ENCODE measurements at places on chromosomes 1 and 21. TPM values are rescaled to one million over a fixed set of nuclear protein-coding genes. Genes with fewer than 3 reads are reported as not detected.

DNA sequence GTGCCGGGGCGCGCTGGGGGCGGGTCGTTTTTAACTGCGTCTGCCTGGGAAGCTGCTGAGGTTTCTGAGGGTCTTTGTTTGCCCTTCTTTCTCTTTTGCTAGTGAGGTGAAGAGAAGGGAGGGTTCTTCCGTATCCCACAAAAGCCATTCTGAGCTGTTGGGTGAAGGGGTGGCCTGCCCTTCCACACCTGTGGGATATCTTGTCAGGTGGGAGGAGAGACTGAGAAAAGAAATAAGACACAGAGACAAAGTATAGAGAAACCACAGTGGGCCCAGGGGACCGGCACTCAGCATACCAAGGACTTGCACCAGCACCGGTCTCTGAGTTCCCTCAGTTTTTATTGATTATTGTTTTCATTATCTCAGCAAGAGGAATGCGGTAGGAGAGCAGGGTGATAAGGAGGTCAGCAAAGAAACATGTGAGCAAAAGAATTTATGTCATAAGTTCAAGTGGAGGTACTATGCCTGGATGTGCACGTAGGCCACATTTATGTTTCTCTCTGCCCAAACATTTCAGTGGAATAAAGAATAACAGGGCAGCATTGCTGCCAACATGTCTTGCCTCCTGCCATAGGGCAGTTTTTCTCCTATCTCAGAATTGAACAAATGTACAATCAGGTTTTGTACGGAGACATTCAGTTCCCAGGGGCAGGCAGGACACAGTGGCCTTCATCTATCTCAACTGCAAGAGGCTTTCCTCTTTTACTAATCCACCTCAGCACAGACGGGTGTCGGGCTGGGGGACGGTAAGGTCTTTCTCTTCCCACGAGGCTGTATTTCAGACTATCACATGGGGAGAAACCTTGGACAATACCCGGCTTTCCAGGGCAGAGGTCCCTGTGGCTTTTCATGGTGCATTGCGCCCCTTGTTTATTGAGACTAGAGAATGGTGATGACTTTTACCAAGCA is 972 bp downstream of the PGBD2 start:
- H3K27me3 ChIP-seq = no peaks in the 10 kb centered on the region
- no peaks in the 10 kb centered on the region for H3K4me1 ChIP-seq
- H3K4me3 ChIP-seq = peak overlapping the region; percentile 64
- peak overlapping the region; percentile 92 for H3K27ac ChIP-seq

GRCh38 chr1:22875841-22876240 is 96.8 kb downstream of the LACTBL1 start:
- DNase-seq = no peak
- no peak overlapping the region for H3K4me3 ChIP-seq

GRCh38 chr1:97088391-97088790 is 366.8 kb downstream of the PTBP2 start:
- no peaks in the 10 kb centered on the region for H3K27me3 ChIP-seq
- H3K36me3 ChIP-seq = no peaks in the 10 kb centered on the region
- H3K4me1 ChIP-seq = no peaks in the 10 kb centered on the region

DNA sequence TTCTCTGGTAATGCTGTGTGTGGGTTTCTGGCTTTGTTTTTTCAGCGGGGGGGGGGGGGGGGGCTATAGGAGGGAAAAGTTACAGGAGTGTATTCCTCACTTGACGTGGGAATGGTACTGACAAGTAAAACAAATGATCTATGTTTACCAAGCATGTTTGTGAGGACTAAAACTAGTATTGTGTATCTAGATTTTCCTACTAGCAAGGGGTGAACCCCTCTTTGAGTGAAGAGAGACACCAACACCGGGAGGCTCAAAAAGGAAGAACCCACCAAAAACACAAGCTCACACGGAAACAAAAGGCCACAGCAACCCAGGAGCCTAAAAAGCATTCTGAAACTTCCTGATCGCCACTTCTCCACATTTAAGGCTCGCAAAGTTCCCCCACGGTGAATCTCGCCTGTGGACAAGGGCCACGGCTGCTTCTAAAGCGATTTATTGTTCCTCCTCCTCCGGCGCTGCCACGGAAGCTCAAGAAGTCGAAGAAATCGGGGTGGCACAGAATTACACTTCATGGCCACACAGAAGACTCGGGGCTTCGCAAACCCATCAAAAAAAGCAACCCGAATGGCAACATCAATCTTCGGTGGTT is 703 bp downstream of the PUM1 start:
- DNase-seq = no peak
- H3K4me1 ChIP-seq = no peaks in the 10 kb centered on the region
- peak overlapping the region; percentile 94 for H3K27ac ChIP-seq

DNA sequence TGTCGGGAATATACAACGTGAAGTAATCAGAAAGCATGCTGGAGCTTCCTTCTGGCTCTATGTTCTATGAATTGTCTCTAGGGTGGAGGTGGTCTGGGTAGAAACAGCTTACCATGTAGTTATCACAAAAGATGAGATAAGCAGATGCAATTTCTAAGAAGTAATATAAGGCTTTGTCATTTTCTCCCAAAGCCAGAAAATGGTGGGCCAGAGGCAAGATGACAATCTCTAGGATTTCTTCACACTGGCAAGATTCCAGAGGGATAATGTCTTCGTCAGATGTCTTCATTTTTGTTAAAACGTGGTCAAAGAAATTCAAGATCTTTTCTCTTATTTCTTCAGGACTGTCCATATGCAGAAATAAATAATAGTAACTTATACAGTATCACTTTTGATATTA is 77.7 kb downstream of the ADCY10 start:
- no peaks in the 10 kb centered on the region for H3K27me3 ChIP-seq
- no peak for DNase-seq
- H3K4me1 ChIP-seq = no peaks in the 10 kb centered on the region
- no peaks in the 10 kb centered on the region for H3K36me3 ChIP-seq

GRCh38 chr21:35563885-35564451 is 496.4 kb downstream of the SETD4 start:
- DNase-seq = no peak
- H3K27ac ChIP-seq = no peak overlapping the region
- H3K4me3 ChIP-seq = no peak overlapping the region
- H3K4me1 ChIP-seq = no peaks in the 10 kb centered on the region

- no peaks in the 10 kb centered on the region for H3K36me3 ChIP-seq
- no peaks in the 10 kb centered on the region for H3K27me3 ChIP-seq
- peaks cover 6% of the 10 kb centered on the region for H3K4me1 ChIP-seq
- peak; percentile 79 for DNase-seq
- H3K27ac ChIP-seq = peak overlapping the region; percentile 4
Observed at GRCh38 chr1:43836267-43836951, 97.2 kb upstream of the ARTN start.

GRCh38 chr21:46152927-46153246 is 2.5 kb downstream of the FTCD start:
- H3K4me3 ChIP-seq = no peak overlapping the region
- no peaks in the 10 kb centered on the region for H3K4me1 ChIP-seq

DNA sequence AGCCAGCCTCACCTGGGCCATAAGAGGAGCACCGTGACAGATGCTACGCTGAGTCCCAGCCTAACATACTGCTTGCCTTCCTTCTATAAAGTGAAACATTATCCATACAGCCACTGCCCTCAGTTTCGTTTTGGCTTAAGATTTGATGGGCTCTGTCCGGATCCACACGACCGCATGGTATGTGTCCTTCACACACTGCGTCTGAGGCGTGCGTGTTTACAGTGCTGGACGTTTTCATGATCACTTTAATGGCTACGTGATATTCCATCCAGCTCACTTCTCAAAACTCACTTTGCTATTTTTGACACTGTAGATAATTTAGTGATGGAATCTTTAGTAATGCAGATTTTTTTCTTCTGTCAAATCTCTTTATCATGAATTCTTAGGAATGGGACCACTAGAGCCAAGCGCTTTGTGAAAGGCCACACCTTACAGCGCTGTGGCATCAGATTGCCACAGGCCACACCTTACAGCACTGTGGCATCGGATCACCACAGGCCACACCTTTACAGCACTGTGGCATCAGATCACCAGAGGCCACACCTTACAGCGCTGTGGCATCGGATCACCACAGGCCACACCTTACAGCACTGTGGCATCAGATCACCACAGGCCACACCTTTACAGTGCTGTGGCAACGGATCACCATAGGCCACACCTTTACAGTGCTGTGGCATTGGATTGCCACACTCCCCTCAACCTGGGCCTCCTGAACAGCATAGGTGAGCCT is 47.1 kb downstream of the PRDM15 start:
- no peaks in the 10 kb centered on the region for H3K4me1 ChIP-seq
- peaks cover 48% of the 10 kb centered on the region for H3K36me3 ChIP-seq
- H3K27ac ChIP-seq = no peak overlapping the region
- H3K27me3 ChIP-seq = no peaks in the 10 kb centered on the region
- H3K4me3 ChIP-seq = no peak overlapping the region

DNA sequence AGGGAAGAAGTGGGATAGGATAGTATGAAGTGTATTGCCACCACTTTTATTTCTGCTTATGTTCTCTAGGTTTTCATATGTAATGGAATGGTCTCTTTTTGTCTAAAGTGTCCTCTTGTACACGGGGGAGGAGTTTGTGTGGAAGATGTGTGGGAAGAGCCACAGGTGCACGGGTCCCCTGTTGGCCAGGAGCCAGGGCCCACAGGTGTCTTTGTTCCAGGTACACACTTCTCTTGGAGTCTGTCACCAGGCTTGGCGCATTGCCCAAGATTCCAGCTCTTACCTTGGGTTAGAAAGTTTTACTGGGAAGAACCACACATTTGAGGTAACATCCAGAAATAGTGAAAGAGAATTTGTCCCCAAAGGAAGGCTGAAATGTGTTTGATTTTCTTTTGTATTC is 10.5 kb downstream of the TENT5C start:
- H3K36me3 ChIP-seq = no peaks in the 10 kb centered on the region
- DNase-seq = peak; percentile 16
- H3K27me3 ChIP-seq = no peaks in the 10 kb centered on the region
- H3K4me1 ChIP-seq = no peaks in the 10 kb centered on the region
- no peak overlapping the region for H3K4me3 ChIP-seq
- no peak overlapping the region for H3K27ac ChIP-seq

GRCh38 chr1:84363019-84363418 is 35.3 kb upstream of the DNASE2B start:
- H3K4me3 ChIP-seq = no peak overlapping the region
- no peaks in the 10 kb centered on the region for H3K27me3 ChIP-seq
- DNase-seq = no peak
- H3K36me3 ChIP-seq = no peaks in the 10 kb centered on the region

DNA sequence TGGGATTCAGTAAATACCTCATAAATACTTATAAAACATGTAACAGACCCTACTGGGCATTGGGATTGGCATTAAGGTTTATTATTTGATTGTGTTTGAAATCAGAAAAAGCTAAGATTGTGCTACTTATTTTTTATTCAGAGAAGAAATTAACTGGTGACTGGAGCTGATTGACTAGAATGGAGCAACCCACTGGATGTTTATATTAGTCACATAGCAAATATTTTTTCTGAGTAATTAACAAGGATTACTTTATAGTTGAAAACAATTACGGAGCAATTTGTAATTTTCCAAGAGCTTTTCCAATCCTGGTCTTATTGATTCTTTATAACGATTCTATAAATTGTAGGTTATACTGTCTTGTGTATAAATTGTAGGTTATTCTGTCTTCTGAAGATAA is 208.7 kb downstream of the HLX start:
- no peak overlapping the region for H3K27ac ChIP-seq
- no peak for DNase-seq

DNA sequence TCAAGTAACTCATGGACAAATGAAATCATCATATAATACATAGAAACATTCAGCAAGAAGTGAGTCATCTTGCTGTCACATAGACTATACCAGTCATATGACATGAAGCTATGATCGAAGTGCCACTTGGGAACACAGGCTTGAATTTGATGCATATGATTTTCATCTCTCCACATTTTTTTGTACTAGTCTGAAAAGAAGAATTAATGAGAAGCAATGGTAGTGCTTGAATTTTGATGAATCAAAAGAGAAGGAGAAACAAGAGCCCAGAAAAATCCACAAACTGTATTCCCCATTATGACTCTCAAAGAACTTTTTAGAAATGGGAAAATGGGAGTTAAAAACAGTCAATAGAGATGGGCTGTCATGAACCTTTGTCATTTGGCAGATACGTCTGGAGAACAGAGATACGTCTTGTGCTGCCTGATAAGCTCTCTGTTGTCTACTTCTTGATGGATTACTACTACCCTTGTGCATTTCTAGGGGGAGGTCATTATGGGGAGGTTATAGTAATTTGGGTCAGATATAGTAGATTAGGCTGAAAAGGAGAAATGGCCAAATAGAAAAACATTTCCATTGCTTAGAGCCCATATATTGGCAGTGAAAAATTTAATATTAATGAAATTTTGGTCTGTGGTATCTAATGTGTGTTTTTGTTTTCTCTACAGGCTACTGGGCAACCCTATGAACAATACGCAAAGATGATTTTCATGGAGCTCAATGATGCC is 8.0 kb upstream of the LEPR start:
- DNase-seq = no peak
- no peaks in the 10 kb centered on the region for H3K36me3 ChIP-seq

DNA sequence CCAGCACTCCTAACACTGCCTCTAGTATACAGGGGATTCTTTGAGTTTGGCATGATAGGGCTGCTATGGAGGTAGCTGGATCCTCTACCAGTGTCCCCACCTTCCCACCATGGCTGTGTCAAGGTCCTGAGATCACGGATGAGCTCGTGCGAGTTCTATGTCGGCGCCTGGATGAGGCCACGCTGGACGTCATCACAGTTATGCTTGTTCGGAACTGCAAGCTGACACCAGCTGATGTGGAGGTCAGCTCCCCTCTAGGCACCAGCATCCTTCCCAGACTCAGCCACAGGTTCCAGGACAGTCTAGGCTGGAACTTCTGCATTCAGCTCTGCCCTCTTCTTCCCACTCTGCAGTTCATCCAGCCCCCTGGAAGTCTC is 15.2 kb downstream of the HYI start:
- no peaks in the 10 kb centered on the region for H3K27me3 ChIP-seq
- H3K36me3 ChIP-seq = peaks cover 77% of the 10 kb centered on the region
- peaks cover 10% of the 10 kb centered on the region for H3K4me1 ChIP-seq
- H3K4me3 ChIP-seq = no peak overlapping the region
- DNase-seq = peak; percentile 34
- no peak overlapping the region for H3K27ac ChIP-seq

GRCh38 chr1:235745503-235746136 is 96.0 kb upstream of the GNG4 start:
- no peak for DNase-seq
- H3K36me3 ChIP-seq = no peaks in the 10 kb centered on the region
- no peak overlapping the region for H3K27ac ChIP-seq
- H3K4me3 ChIP-seq = no peak overlapping the region
- no peaks in the 10 kb centered on the region for H3K27me3 ChIP-seq

- no peaks in the 10 kb centered on the region for H3K27me3 ChIP-seq
- H3K36me3 ChIP-seq = no peaks in the 10 kb centered on the region
- no peaks in the 10 kb centered on the region for H3K4me1 ChIP-seq
- H3K27ac ChIP-seq = no peak overlapping the region
Observed at GRCh38 chr21:43266534-43266933, 97.7 kb downstream of the CRYAA start.

Gene CRYBG2
- 51.9 TPM for total RNA-seq

Gene RUNX1
- total RNA-seq = 15.1 TPM

Gene ALX3
- not detected for total RNA-seq

Gene HES3
- not detected for total RNA-seq

Gene CLEC20A
- not detected for total RNA-seq

Gene RGS5
- 34.2 TPM for total RNA-seq

Gene SERINC2
- 36.3 TPM for total RNA-seq

Gene TMEM52
- total RNA-seq = 3.3 TPM

Data from Peyer's patch (tissue), 4 donors.